SW480 (cell line): ENCODE measurements at places on chromosomes 12 and 14.

DNA sequence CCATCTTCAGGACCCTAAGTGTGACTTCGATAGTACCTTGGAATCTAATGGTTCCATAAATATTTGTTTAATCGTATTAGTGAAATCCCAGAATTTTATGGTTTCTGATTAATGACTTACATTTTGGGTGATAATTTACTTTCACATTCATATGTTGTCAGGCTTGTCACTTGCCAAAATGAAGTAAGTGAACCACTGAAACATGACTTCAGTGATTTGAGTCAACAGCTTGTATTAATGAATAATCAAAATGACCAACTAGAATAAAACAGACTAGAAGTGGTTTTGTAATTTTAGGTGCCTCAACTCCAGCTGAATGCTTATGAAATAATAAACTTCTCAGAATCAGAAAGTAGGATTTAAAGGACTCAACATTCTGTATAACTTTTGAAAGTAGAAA lies 517.1 kb downstream of the PRKD1 start:
- DNase-seq: no peak

- no peak for DNase-seq
Observed at GRCh38 chr12:96570579-96570978, 81.2 kb downstream of the CFAP54 start.

DNA sequence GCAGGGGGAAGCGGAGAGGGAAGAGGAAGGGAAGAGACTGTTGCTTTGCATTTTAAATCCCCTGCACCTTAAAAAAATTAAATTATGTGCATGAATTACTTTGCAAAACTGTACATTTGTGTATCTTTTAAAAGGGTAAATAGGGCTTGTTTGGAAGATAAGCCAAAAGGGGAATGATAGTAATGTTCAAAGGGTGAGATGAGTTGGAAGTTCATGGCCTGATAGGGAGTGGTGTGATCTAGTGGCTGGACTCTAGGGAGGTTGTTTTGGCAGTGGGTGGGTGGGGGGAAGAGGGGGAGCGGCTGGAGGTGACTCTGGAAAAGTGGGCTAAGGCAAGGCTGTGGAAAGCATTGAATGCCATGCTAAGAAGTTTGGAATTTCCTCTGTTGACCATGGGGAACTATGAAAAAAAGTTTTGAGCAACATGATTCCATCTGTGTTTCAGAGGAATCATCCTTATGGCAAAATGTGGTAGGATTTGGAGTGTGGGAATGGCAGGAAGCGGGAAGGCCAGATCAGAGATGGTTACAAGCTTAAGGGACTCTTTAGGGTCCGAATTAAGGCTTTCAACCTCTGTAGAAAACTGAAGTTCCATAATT lies 25.5 kb upstream of the EMP1 start:
- no peak for DNase-seq

- no peak for DNase-seq
Observed at GRCh38 chr12:132904718-132905328, 17.4 kb upstream of the CHFR start.

GRCh38 chr12:105930557-105931503 lies 207.9 kb downstream of the NUAK1 start:
- DNase-seq: no peak

- no peak for DNase-seq
Observed at GRCh38 chr14:74638066-74638465, 26.0 kb upstream of the LTBP2 start.
